ENCODE measurements at places on chromosomes 5 and 9.

- peaks cover 8% of the 10 kb centered on the region for H3K4me1 ChIP-seq
- H3K27ac ChIP-seq, result no peak overlapping the region
- H3K4me3 ChIP-seq, result no peak overlapping the region
These were observed 7.9 kb downstream of the NRARP start for GRCh38 chr9:137294091-137294680.

GRCh38 chr9:72292256-72292682 is 72.7 kb downstream of the ZFAND5 start:
- no peaks in the 10 kb centered on the region for H3K4me1 ChIP-seq
- H3K27me3 ChIP-seq, result no peaks in the 10 kb centered on the region
- H3K27ac ChIP-seq, result peak overlapping the region; percentile 53
- no peaks in the 10 kb centered on the region for H3K36me3 ChIP-seq

DNA sequence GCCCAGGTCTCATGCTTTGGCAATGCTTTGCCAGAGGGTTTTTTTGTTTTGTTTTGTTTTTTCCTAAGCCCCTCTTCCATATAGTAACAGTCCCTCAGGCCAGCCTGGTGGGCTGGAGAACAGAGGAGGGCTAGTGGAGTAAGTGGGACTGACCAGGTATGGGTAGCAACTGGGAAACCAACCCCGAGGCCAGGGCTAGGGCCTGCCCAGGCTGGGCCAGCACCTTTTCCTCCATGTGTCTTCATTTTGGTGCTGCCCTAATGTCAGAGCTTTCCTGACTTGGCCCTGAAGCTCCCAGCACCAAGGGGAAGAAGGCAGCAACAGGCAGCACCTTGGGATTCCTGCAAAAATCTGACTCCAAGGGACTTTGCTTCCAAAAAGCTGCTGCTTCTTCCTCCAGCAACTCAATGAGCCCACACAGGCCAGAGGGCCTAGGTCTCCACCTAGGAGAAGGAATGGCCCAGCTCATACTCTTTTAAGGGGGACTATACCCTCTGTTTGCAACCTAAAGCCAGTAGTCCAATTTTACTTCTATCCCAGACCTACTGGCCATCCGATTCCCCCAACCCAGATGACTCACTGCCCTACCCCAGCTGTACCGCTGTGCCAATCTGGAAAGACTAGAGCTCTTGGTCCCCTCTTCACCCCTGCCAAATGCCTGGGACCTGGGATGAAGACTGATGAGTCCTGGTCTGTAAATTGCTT is 105.1 kb downstream of the PSD2 start:
- H3K36me3 ChIP-seq, result no peaks in the 10 kb centered on the region
- peaks cover 11% of the 10 kb centered on the region for H3K27me3 ChIP-seq
- H3K4me1 ChIP-seq, result peaks cover 16% of the 10 kb centered on the region
- no peak overlapping the region for H3K27ac ChIP-seq
- DNase-seq, result no peak

DNA sequence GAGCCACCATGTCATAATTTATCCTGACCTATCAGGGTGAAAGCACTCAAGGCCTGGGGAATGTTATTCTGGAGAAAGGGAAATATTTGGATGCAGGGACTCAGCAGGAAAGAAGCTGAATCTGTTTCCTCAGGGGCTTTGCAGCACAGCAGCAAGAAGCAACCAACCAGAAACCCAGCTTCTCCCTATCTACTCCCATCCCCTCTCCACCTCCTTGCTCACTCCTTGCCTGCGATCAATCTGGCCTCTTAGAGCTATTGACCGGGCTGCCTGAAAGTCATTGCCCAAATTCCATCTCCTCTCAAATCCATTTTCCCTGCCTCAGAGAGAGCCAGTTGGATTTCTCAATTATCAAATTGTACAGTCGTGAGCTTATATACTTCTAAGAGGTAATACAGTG is 542.0 kb upstream of the TRPC7 start:
- H3K4me3 ChIP-seq, result no peak overlapping the region
- no peaks in the 10 kb centered on the region for H3K4me1 ChIP-seq
- H3K36me3 ChIP-seq, result no peaks in the 10 kb centered on the region
- no peak overlapping the region for H3K27ac ChIP-seq
